Stimulated activated CD8-positive, alpha-beta memory T cell treated with anti-CD3 and anti-CD28 coated beads, Interleukin-2, amount 100 ng/mL, for 1 hour (primary cell): ENCODE measurements at places on chromosomes 4 and X.

- no peak for DNase-seq
Measured at GRCh38 chr4:38162240-38162784, 202.1 kb downstream of the PTTG2 start.

- DNase-seq, result no peak
Measured at GRCh38 chr4:176774852-176775251, 17.9 kb downstream of the VEGFC start.

GRCh38 chrX:13816643-13817627, at the start of gene GPM6B:
GPM6B (minus strand) TSS chrX:13817093; CDS start chrX:13816904, 189 bp downstream.
- no peak for DNase-seq

DNA sequence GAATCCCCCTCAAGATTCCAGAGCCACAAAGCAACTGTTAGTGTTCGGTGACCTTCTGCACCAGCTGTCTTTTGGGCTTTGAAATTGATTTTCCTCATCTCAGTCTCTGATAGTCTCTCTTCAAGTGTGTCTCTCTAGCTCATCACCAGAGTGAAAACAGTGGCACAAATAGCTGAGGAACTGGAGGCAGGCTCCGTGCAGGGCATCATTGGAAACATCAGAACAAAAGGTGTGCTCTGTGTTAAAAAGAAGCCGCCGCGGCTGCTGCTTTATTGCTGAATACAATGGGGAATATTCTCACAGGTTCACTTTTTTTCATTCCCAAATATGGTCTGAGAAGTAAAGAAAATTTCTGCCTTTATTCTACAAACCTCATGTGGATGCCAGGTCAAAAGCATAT, 297.5 kb downstream of the DCTD start:
- DNase-seq, result no peak

DNA sequence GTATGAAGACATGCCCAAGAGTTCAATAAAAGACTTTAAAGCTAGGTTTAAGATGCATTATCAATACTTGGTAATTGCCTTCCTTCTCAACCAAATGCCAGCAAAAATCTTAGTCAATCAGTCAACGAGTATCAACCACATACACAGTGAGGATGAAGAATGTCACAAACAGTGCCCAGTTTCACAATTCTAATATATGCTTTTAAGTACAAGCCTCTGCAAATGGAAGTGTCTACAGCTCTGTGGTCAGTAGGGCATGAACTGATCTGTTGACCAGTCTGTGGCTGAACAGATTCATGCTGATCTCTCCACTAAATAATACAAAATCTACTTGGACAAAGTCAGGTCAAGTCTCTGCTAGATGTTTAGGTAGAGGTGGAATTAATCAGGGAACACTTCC, 27.9 kb downstream of the PPARGC1A start:
- DNase-seq, result no peak

DNA sequence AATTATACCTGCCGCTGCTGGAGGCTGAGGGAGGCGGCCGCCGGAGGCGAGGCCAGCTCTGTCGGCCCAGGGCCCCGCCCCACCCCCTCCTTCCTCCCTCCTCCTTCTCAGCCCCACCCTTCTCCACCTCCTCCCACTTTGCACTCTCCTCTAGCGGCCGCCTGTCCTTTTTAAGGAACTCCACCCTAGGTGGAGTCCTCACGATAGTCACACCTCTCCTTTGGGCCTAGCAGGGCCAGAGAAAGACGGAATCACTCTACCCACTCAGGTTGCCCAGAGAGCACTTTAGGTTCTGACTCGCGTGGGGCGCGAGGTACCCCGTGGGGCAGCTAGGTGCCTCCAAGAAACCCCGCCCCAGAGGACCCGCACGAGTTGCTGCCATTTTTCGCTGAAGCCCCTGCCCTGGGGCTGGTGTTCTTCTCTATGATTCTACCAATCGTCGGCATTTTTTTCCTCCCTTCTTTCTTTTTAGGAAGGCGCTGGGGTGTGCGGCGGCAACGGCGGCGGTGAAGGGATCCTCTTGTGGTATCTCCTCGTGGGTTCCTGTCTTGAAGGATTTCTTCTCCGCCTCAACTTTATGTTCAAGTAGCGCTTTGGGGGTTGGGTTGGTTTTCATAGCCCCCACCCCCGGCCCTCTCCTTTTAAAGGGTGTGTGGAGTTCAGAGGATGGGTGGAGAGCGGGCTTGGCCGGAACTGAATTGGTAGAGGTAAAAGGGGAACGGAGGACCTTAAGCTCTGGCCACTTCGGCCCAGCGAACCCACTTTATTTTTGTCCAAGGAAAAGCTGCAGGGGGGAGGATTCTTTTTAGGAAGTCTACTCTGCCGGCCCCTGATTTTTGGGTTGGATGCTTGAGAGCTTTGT, at the start of gene KLF8:
KLF8 (plus strand) TSS at position 136 of the 862 bp plus-strand sequence. CDS start 979 bp downstream, outside the sequence.
- no peak for DNase-seq

DNA sequence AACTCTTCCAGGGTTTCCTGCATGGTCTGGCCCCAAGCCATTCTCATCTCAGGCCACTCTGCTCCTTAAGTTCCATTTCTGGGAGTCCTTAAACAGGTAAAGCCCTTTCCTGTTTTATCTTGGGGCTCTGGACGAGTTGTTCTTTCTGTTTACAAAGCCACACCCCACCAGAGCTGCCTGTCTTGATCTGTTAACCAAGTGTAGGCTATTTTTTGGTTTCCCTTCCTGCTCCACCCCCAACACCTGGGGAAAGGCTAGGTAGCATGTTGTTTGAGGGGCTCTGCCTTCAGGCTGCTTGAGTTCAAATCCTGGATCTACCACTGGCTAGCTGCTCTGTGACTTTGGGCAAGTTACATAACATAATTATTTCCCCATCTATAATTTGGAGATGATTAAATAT, 40.0 kb downstream of the ERVMER34-1 start:
- DNase-seq, result no peak

DNA sequence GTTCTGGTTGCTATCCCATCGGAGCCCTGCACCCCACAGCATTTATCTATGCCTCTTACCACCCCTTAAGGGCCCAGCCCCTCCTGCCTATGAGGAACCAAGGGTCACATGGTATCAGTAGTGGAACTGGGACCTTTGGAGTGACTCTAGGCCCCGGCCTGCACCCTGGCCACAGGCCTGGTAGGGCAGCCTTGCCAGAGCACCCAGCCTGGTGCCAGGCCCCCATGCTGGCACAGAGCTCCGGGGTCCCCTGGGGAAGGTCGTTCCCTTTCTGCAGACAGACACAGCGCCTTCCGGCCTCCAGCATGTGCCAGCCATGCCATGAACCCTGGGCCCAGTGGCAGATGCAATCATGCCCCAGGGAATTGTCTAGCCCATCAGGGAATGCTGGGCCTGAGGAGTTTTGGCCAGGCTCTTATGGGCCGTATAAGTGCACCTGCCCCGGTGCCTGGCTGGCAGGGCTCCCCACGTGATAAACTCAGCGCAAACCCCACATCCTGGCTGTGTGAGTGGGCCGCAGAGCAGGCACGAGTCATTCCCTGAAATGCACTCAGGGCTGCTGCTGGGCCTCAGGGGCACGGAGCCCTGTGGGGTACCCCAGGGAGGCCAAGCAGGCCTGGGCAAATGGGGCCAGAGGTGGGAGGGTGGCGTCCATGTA, 19.8 kb upstream of the ADD1 start:
- no peak for DNase-seq

- no peak for DNase-seq
Measured at GRCh38 chr4:169079942-169080827, 70.1 kb upstream of the CBR4 start.

- no peak for DNase-seq
Measured at GRCh38 chr4:78667764-78668163, 108.4 kb upstream of the BMP2K start.

DNA sequence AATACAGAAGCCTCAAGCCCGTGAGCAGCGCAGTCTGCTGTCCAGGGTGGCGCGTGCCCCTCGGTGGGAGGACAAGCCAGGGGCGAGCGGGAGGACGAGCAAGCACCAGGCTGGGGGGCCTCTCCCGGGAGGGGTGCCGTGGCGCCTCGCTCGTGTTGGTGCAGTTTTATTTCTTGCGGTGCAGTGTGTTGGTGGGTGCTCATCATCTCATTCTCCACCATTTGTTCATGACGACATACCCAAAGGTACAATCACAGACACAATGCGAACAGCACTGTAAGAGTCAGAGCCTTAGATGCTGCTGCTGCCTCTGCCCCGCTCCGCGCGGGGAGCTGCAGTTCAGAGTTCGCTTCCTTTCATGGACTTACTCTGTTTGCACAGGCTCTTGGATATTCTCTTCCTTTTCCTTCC, 30.3 kb downstream of the RGS12 start:
- no peak for DNase-seq

GRCh38 chr4:7062816-7063215, 5.0 kb downstream of the GRPEL1 start:
- no peak for DNase-seq

- DNase-seq, result no peak
Measured at GRCh38 chr4:7873881-7874280, 65.8 kb downstream of the AFAP1 start.
